ENCODE measurements at places on chromosomes 6 and 20.
A peak's percentile ranks its signal among the peaks of the same experiment; 100 is the strongest.

GRCh38 chr20:12557224-12557623 lies 451.5 kb upstream of the SPTLC3 start:
- DNase-seq: no peak

- DNase-seq: no peak
Measured at GRCh38 chr6:46350714-46351113, 140.5 kb downstream of the RCAN2 start.

GRCh38 chr20:46285740-46286139 lies 22.6 kb downstream of the CDH22 start:
- DNase-seq: no peak

DNA sequence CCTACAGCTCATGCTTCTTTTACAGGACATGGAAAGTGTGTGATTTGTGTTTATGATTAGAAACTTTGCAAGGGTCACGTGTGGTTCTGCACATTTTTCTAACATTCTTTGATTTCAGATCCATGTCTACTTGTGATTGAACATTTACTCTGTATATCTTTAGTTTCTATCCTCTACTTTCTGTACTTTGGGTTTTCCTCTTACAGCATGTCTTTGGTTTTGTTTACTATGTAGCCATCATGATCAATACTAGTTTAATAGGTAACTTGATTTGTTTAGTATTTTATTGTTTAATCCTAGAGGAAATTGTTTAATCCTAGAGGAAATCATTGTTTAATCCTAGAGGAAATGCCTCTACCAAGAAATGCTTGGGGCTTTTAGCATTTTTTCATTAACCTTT lies 41.8 kb downstream of the XRN2 start:
- DNase-seq: no peak

- no peak for DNase-seq
Measured at GRCh38 chr6:33731751-33732282, 14.9 kb downstream of the IP6K3 start.

- DNase-seq: no peak
Measured at GRCh38 chr20:32152421-32153155, 43.1 kb downstream of the TM9SF4 start.

DNA sequence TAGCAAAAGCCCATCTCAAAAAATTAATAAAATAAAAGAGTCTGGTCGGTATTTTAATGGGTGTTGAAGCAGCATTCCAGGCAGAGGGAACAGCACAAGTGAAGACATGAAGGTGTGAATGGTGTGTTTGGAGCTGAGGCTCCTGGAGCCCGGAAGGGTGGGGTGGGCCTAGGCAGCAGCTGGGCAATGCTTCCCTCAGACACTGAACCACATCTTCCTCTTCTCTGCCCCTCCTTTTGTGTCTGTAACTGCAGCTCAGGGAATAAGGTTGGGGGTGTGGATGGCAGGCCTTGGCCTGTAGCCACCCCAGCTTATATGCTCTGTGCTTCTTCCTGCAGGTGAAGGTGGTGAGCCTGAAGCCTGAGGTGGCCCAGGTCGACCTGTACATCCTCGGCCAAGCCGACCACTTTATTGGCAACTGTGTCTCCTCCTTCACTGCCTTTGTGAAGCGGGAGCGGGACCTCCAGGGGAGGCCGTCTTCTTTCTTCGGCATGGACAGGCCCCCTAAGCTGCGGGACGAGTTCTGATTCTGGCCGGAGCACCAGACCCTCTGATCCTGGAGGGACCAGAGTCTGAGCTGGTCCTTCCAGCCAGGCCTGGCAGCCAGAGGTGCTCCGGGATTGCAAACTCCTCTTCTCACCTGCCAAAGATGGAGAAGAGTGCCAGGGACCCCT lies 26.6 kb downstream of the POFUT1 start:
- no peak for DNase-seq

GRCh38 chr6:39137245-39137644 lies 22.3 kb upstream of the SAYSD1 start:
- DNase-seq: no peak

GRCh38 chr6:907928-908327 lies 215.0 kb upstream of the EXOC2 start:
- no peak for DNase-seq

- no peak for DNase-seq
Measured at GRCh38 chr6:61909486-61909885, 376.5 kb downstream of the KHDRBS2 start.

- peak; percentile 5 for DNase-seq
Measured at GRCh38 chr6:111113336-111114086, 26.2 kb downstream of the SLC16A10 start.

DNA sequence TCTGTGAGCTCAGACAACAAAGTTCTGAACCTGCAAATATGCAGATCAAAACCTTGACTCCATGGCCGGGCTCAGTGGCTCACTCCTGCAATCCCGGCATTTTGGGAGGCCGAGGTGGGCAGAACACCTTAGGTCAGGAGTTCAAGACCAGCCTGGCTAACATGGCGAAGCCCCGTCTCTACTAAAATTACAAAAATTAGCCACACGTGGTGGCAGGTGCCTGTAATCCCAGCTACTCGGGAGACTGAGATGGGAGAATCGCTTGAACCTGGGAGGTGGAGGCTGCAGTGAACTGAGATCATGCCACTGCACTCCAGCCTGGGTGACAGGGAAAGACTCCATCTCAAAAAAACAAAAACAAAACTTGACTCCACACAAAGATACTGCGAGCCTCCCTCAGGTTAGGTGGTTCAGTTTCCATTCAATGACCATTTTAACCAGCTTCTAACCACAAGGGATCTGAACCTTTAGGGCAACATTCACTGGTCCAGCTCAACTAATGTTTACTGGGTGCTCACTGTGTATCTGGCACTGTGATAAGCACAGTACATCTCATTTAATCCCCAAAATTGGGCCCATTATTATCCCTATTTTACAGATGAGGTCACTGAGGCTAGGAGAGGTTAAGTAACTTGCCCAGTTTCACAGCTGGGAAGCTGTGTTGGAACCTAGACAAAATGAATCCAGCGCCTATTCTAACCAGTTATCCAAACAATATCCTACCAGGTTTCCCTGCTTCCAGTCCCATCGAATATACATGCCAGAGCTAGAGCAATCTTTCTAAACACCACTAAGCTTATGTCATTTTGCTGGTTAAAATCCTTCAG lies 1.8 kb downstream of the SNRPB start:
- no peak for DNase-seq

- DNase-seq: no peak
Measured at GRCh38 chr6:110856296-110856695, 18.3 kb upstream of the AMD1 start.

GRCh38 chr6:111011360-111012142 lies 29.7 kb downstream of the RPF2 start:
- DNase-seq: no peak

- no peak for DNase-seq
Measured at GRCh38 chr6:25062070-25062811, 126.5 kb upstream of the RIPOR2 start.

- DNase-seq: no peak
Measured at GRCh38 chr20:33393609-33394008, 7.7 kb downstream of the CDK5RAP1 start.

DNA sequence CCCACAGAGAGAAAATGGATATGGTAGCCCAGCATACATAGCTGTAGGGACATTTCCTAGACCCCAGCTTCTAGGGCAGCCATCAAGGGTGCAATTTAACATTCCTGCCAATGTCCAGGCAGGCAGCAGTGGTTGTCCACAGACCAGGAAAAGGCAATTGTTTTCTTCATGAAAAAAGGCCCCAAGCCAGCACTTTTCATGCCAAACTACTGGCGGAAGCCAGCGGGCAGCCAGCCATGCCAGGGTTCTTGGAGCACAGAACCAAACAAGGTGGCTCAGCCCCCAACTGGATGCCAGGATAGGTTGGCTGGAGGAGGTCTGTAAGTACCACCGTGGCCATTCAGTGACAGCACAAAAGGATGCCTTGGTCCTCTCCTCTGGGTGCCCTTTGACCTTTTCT lies 94.6 kb downstream of the BANF2 start:
- DNase-seq: no peak

DNA sequence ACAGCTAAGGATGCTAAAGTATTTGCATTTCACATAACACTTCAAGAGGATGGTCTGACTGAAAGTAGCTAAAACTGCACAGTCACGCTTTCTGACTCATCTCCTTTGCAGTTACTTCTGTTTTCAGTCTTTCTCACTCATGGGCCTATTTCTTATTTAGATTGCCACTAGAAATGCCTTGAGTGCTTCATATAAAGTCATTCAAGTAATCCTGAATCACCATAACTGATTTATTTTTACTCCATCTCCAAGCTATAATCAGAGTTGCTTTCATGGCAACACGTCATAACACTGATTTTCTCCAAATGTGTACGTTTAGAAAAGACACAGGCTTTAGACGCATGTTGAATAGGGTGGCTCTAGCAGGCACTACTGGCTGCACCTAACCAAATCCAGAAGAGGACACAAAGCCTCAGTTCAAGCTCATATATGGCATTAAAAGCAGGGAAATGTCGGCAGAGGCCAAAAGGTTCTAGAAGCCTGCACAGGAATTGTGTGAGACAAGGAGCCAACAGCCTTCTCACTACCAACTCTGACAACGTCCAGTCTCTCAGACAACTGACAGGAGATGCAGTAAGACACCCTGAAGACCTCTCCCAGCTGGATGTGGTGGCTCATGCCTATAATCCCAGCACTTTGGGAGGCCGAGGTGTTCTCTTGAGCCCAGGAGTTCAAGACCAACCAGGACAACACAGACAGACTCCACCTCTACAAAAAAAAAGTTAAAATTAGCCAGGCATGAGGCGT lies 64.1 kb upstream of the BEND6 start:
- no peak for DNase-seq

GRCh38 chr6:14191761-14192160 lies 74.2 kb downstream of the CD83 start:
- no peak for DNase-seq

DNA sequence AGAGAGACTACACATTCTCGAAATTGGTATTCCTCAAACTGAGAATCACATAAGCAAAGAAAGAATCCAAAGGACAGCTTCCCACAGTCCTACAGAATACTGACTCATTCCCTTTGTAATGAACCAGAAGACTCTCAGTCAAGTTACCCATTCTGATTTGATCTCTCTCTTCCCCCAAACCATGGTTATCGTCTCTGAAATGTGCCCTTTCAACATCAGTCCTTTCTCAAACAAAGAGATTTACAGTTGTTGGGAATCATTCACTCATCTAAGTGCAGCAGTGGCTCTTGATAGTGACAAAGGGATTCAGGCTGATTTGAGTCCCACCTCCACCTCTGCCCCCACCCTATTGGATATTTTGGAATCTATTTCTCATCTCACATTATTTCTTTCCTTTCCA lies 15.0 kb upstream of the RSPO3 start:
- no peak for DNase-seq

DNA sequence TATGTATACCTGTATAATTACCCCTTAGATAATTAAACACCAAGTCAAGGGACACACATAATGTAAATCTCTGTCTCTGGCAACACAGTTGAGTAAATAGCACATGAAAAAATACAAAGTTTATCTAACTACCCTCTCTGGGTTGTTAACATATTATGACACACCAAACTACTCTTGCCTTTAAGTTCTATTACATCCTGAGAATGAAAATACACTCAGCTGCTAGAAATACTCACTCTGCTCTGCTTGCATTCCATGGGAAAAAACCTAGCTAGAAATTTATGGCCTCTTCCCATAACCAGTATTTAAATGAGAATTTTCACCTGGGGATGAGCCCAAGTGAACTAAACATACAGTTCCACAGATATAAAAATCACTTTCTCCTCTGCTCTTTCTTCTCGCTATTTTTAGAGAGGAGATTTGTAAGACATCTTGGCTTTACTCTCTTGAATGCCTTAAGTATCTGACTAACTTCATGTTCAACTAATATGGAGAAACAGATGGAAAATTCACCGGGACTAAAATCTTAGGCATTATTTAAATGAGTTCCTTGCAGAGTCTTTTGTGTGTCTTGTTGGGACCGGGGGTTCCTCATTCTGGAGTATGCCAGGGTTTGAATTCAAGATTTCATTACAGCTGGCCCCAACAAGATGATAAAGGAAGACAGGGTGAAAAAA lies 140.9 kb downstream of the GJA10 start:
- DNase-seq: no peak

- no peak for DNase-seq
Measured at GRCh38 chr20:56454754-56455153, 13.7 kb upstream of the RTF2 start.

- DNase-seq: no peak
Measured at GRCh38 chr20:532530-532929, 11.1 kb downstream of the CSNK2A1 start.

- DNase-seq: no peak
Measured at GRCh38 chr6:71473926-71474325, 185.3 kb downstream of the OGFRL1 start.

DNA sequence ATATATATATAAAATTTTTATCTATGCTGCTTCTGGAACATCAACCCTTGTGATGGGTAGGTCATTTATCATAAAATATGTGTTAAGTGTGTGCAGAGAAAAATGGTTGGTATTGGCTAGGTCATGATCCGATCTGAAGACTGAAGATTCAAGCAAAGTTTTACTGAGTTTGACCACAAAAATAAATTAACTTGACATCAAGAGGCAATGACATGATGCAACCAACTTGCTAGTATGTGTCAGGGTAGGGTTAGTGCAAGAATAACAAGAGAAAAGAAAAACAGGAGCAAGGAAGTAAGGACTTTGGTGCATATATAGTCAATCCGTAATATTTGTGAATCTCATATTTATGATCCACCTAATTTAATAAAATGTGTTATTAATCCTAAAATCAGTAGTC lies 1202.0 kb upstream of the ADGRB3 start:
- DNase-seq: no peak

DNA sequence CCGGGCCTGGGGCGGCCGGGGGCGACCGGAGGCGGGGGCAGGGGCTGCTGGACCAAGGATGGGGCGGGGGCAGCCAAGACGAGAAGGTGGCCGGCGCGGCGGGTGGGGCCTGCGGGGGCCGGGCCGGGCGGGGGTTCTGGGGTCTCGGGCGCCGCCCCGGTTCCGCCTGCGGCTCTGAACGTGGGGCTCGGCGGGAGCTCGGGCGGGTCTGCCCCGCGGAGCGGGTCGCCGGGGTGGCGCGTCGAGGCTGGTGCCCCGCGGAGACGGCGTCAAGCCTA lies 204 bp downstream of the ADRM1 start:
- DNase-seq: no peak

All from stimulated activated CD4-positive, alpha-beta T cell treated with anti-CD3 and anti-CD28 coated beads, Interleukin-4, amount 100 ng/mL, for 4 hours (primary cell).